Peyer's patch (tissue), 4 donors: ENCODE measurements at places on chromosomes 7 and 10. TPM values are rescaled to one million over a fixed set of nuclear protein-coding genes. Genes with fewer than 3 reads are reported as not detected.

DNA sequence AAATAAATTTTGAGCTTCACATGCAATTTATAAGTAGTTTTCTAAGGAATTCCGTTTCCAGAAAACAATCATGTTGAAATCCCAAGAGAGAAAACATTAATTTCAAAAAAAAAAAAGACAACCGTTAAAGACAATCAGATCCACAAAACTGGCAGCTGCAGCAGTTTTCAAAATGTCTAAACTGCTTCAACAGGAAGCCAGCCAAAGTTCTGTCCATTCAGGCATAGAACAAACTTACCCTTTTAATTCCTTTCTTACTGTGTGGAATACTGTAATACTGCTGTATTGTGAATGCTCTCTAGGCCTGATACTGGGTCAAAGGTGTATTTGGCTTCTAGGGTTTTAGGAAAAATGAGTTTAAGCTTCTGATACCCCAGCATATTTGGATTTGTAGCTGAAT lies 31.6 kb downstream of the HOXA1 start:
- no peak for DNase-seq

- DNase-seq = no peak
These were observed 502.9 kb upstream of the CELF2 start for GRCh38 chr10:10514797-10515196.

Gene ECHS1
- 194 TPM for total RNA-seq

Gene LRRTM3
- total RNA-seq = not detected
